ENCODE measurements at places on chromosomes 3 and 15.

DNA sequence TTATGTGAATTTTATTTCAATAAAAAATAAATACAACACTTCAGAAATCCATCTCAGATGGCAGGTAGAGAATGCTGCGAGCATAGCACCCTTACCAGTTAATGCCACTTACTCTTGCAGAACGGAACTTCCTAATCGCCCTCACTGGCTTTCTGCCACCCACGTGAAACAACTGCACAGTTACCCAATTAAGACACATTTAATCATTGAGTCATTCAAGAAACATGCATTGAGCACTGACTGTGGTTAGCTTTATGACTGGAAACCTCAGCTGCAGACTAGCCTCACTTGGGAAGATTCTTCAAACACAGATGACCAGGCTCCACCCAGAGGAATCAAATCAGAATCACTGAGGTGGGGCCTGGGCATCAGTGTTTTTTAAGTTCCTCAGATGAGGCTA, 5.6 kb upstream of the MFGE8 start:
- peak; percentile 98 for DNase-seq

- DNase-seq = peak; percentile 56
Observed at GRCh38 chr3:149009732-149010131, 18.4 kb downstream of the GYG1 start.

GRCh38 chr3:184350618-184351017, 10.8 kb downstream of the CLCN2 start:
- DNase-seq = no peak

DNA sequence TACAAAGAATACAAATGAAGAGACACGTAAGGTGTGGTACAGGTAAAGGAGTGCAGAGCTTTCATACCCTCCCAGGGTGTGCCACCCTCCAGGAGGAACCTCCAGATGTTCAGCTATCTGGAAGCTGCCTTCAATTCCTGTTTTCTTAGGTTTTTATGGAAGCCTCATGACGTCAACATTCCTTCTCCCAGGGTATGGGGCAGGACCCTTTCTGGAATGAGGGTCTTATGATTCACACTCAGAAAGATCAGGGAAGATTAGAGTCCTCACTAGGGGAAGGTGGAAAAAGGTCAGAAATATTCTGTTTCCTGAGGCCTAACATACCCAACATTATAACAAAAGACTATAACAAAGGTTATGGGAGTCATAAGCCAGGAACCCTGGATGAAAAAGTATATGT, 99.8 kb upstream of the PLCL2 start:
- peak; percentile 9 for DNase-seq

GRCh38 chr15:96276438-96277210, 53.9 kb upstream of the NR2F2 start:
- DNase-seq = peak; percentile 83

DNA sequence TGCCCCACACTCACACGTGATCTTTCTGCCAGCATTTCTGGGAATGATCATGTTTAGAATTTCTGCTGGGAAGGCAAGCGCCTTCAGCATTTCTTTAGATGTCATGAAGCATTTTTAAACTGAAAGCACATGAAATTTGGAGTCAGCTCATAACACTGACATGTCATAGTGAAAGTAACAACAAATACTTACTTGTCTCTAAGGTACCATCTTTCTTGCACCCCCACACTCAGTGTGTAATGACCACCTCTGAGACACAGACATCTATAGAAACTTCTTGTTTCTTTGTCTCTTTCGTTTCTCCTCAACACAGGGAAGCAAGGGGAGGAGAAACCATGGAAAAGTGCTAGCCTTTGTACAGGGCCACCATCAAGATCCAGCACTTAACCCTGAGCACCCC, 171.7 kb downstream of the RORA start:
- DNase-seq = no peak

DNA sequence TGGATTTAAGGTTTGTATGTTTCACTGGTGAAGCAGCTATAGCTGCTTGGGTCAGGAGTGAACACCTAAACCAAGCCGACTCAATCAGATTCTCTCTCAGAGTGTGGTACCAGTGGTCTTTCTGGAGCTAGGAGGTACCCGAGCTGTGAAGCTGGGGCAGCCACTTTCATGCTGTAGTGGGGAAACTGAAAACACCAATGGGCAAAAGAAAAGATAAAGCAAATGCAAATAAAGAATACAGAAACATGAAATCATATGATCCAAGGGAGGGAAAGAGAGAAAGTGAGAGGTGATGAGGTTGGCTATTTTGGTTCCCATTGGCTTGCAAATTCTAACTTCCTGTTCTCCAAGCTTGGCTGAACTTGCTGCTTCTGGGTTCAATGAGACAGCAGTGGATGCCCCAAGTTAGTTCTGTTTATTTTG, 212.3 kb upstream of the CFAP20DC start:
- DNase-seq = no peak
